ENCODE measurements at places on chromosomes 5 and 9. TPM values are rescaled to one million over a fixed set of nuclear protein-coding genes. Genes with fewer than 3 reads are reported as not detected.

HSDL2 gene
- total RNA-seq = 64.2 TPM

SIL1 gene
- total RNA-seq = 59.7 TPM

TTF1 gene
- 18.4 TPM for total RNA-seq

TRIP13 gene
- 4.3 TPM for total RNA-seq

DNAI1 gene
- total RNA-seq = not detected

ST8SIA4 gene
- total RNA-seq = 3.9 TPM

ROR2 gene
- 4.4 TPM for total RNA-seq

SNCB gene
- total RNA-seq = not detected

GPR151 gene
- not detected for total RNA-seq

PDE8B gene
- 0.05 TPM for total RNA-seq

C1QTNF2 gene
- not detected for total RNA-seq

PCDHGB7 gene
- total RNA-seq = 1.7 TPM

SLC6A3 gene
- not detected for total RNA-seq

SUSD3 gene
- 5.1 TPM for total RNA-seq

URM1 gene
- total RNA-seq = 21.9 TPM

PCDH12 gene
- total RNA-seq = 0.35 TPM

BASP1 gene
- total RNA-seq = 82.6 TPM

POU5F2 gene
- total RNA-seq = 0.17 TPM

FAM200C gene
- total RNA-seq = 4.3 TPM

EPB41L4B gene
- total RNA-seq = 5.8 TPM

PPP3R2 gene
- not detected for total RNA-seq

NXNL2 gene
- 5.2 TPM for total RNA-seq

OGN gene
- total RNA-seq = not detected

SOX30 gene
- total RNA-seq = 0.17 TPM

PDE6A gene
- total RNA-seq = 0.10 TPM

DMRT3 gene
- total RNA-seq = not detected

EIF4E1B gene
- total RNA-seq = not detected

PCDHGB2 gene
- 0.35 TPM for total RNA-seq

CXCL14 gene
- total RNA-seq = 51.1 TPM

PGM5 gene
- total RNA-seq = 0.55 TPM

INSL4 gene
- not detected for total RNA-seq

STPG3 gene
- not detected for total RNA-seq

SLC34A1 gene
- total RNA-seq = not detected

MIGA2 gene
- total RNA-seq = 18.4 TPM

TMEM215 gene
- not detected for total RNA-seq

FOXI1 gene
- total RNA-seq = not detected
